ENCODE measurements at places on chromosomes 5 and 9.

GRCh38 chr9:123003466-123003865 is 30.0 kb upstream of the GPR21 start:
- no peak for DNase-seq

- no peak for DNase-seq
These were observed 104.1 kb upstream of the PAPPA start for GRCh38 chr9:116049456-116049855.

- DNase-seq, result no peak
These were observed 112.8 kb downstream of the GCNT1 start for GRCh38 chr9:76571743-76572146.

DNA sequence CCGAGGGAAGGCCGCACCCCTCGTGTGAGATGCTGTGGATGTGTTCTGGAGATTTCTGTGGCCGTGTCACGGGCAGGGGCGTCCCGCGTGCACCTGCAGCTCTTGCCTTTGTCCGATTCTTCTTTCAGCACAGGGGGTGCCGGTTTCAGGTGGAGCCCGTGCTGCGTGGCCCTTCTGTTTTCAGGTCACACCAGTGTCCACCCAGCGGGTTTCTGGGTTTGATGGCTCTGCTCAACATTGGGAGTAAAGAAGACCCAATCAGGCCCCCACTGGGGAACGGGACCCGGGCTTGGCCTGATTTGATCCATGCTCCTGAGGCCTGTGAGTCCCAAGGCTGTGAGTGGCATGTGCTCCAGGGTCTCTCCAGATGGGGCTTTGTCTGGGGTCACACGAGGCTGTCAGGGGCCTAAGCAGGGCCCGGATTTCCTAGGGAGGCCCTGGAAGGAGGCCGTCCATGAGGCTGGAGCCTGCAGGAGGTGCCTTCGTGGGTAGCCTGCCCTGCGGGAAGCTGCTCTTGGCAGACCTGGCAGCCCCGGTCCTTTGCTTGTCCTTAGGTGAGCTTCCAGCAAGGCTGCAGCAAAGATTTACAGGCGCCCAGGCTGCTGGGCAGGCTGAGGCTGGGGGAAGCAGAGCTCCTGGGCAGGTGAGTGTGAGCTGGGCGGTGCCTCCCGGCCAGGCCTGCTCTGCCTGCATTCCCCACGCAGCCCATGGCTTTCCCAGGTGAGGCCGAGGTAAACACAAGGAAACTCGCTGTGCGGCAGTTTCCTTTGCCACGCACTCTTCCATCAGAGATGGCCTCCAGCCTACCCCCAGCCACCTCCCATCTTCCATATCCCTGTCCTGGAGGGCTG is 12.8 kb downstream of the MRPL36 start:
- DNase-seq, result no peak

DNA sequence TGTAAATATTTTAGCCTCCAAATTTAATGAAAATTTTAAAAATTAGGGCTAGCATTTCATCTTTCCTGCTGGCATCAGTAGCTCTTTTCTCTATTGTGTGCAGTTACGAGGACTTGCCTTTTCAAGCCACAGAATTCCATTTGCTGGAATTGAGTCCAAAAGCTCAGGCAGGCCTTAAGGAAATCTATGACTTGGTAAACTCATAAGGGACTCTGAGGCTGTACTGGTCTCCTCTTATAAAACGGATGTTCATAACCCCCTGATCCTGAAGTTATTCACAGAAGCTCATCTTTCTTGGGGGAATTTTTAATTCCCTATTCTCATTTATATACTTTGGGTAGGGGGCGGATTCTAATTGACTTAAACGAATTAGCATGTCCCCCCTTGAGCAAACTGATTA is 23.4 kb downstream of the ANKRA2 start:
- DNase-seq, result no peak

- no peak for DNase-seq
These were observed 56.3 kb upstream of the GPBP1 start for GRCh38 chr5:57117596-57117995.

- DNase-seq, result peak; percentile 15
These were observed 37.0 kb downstream of the ALG2 start for GRCh38 chr9:99184475-99185347.

DNA sequence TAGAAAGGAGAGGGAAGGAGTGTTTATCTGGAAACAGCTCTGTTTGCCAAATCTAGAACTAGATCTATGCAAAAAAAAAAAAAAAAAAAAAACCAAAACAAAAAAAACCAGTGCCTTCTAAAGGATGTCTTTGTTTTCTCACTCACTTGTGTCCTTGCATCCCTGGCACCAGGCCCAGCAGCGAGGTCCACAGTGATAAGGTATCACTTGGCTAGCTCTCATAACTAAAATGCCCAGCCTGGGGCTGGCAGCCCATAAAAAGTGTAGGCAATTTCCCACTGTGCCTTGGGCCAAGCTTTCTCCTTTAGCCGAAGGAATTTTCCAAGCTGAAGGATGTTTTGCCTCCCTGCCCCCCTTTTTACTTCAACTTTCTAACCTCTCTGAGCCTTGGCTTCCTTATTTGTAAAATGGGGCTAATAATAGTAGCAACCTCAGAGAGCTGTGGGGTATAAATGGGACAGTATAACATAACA is 20.8 kb downstream of the RGS3 start:
- no peak for DNase-seq

- DNase-seq, result no peak
These were observed 155.5 kb upstream of the GRIN3A start for GRCh38 chr9:101893661-101894646.

GRCh38 chr5:33364406-33364805 is 76.4 kb upstream of the TARS1 start:
- DNase-seq, result no peak

- no peak for DNase-seq
These were observed 131.8 kb upstream of the GABRP start for GRCh38 chr5:170651604-170652277.

DNA sequence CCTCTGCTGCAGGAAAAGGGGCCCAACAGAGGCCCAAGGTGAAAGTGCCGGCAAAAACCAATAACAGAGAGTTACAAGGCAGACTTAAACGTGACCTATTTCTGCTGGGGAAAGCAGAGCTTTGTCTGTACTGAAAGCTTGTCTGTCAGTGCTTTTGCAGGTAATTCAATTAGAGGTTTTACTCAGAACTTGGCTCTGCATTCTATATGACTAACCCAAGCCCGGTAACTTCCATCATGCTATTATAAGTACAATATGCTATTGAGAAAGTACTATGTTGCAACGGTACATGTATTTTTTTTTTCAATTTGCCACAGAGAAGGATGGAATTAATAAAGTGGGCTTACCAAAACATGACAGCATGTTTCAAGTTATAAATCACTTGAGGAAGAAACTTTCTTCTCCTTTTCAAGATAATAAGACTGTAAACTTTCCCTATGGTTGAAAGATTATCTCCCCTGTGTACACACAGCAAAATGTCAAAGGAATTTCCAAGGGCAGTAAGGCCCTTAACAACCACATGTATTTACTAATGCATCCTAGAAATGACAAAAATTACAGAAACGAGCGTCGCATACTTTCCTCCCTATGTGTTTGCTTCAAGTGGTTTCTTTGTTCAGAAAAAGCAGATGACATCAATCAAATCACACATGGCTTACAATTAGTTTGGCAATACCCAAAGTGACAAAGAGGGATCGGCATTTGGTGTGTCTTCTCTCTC is 282.4 kb downstream of the EFNA5 start:
- DNase-seq, result no peak

DNA sequence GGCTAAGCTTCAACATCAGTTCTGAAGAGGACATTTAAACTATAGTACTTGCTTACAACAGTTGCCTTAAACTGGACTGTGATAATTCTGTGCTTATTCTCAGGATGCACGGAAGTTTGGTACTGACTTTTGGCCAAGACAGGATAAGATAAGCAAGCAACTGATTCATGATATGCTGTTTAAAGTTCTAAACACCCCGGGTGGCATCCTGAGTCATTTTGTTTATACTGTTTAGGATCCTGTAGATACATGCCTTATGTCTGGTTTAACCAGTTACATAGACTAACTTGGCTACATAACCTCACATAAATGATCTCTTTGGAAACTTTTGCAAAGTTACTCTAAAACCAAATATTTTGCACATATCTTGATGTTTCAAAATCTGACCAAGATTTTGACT is 95.9 kb downstream of the CDH9 start:
- no peak for DNase-seq

DNA sequence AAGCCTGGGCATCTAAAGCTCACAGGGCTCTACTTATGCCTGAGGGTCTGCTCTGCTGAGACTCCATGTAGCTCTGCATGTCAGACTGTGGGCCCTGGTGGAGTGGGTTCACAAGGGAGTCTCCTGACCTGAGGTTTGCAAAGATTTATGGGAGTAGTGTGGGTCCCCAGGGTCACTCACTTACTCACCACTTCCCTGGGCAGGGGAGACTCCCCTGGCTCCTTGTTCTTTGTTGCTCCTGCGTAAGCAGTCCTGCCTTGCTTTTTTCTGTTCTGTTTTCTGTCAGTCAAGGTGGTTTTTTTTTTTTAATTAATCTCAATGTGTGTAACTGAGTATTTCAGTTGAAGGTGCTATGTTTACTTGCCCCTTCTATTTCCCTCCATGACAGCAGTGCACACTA is 256.6 kb downstream of the TMEM38B start:
- no peak for DNase-seq

DNA sequence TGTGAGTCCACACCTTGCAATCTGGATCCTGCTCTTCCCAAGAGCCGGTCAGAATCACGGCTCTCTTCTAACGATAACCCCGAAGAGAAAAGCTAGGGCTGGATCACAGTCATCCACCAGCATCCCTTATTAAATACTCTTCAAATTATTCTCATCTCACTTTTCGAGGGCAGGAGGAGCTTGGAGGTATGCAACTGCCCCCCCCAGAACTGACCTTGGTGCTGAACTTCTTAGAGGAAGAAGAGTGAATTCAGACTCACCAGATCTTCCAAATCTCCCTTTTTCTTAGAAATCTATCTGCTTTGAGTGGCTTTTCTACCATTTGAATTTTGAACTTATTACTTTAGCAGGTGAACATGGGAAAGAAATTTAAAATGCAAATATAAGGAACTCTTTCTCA is 75.7 kb downstream of the MED10 start:
- DNase-seq, result no peak

- no peak for DNase-seq
These were observed 15.1 kb downstream of the ROPN1L start for GRCh38 chr5:10456583-10457420.

GRCh38 chr5:112923148-112923917 is 1.3 kb upstream of the REEP5 start:
- no peak for DNase-seq

GRCh38 chr9:109248133-109248581 is 72.7 kb downstream of the EPB41L4B start:
- DNase-seq, result no peak

- DNase-seq, result no peak
These were observed 72.6 kb downstream of the ENTREP1 start for GRCh38 chr9:69397384-69398214.

DNA sequence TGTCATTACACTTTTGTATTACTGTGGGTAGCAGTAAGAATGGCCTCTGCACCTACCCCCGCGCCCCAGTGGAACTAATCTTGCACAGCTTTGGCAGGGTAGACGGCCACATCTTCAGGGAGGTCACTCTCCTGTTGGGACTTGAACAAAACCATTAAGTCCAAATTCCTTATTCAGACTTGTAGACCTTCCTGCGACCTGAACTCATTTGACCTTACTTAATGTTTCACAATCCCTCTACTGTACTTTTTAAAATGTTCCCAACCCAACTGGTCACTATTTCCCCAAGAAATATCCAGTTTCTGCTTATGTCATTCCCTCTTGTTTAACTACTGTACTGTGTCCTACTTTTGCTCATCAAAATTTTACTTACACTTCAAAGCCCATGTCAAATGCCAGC is 5.3 kb upstream of the FAM120AOS start:
- DNase-seq, result no peak

- no peak for DNase-seq
These were observed 363.1 kb downstream of the PRELID2 start for GRCh38 chr5:145471831-145472612.

DNA sequence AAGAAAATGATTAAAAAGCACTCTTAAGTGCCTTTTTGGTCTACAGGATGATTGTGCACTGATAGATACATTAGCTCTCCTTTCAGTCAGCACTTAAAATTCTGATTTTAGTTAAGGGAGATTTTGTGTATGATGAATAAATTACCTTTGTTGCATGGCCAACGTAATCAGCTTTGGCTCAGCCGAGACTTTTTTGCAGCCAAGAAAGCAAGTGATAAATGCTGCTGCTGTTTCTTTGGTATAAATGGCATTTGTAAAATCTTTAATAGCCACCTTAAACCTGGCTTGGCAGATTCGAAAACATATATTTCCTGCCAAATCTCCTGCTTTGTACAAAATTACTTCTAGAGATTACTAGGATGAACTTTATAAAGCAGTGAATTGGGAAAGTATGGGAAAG is 147.7 kb downstream of the DCP2 start:
- no peak for DNase-seq

- DNase-seq, result no peak
These were observed 152.9 kb upstream of the MAP1B start for GRCh38 chr5:71954329-71954728.

DNA sequence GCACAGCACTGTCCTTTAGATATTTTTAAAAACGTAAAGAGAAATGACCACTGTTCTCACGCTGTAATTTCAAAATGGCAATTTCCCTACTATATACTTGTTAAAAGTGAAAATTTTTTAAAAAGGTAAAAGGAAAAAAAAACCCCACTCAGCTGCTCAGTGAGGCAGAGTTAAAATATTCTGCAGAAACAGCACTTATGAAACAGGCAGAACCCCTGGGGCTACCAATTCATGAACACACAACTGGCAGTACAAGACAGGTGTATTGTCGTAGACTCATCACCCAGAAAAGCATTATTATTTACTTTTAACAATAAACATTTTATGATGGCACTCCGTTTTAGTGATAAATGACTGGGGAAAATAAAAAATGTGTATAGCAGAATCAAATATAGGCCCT is 1.5 kb upstream of the RASGRF2 start:
- no peak for DNase-seq

DNA sequence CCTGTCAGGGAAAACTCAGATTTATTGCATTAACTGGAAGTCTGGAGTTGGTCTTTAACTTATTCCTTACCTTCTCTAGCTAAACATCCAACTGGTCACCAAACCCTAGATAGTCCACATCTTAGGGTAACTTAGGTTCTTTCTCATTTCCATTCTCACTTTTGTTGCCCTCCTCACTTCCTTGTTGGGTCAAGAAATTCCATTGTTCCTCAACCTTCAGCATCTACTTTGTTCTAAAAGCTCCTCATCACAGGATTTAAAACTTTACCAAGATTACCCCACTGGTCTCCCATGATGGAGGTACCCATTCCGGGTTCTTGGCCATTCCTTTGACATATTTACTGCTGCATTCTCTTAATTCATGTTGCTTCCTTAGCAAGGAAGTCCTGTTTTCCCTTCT is 32.1 kb downstream of the PTTG1 start:
- no peak for DNase-seq

GRCh38 chr5:125713109-125713805 is 710.0 kb upstream of the GRAMD2B start:
- no peak for DNase-seq
